Stimulated activated CD8-positive, alpha-beta memory T cell treated with anti-CD3 and anti-CD28 coated beads, Interleukin-7, amount 100 ng/mL, for 24 hours (primary cell): ENCODE measurements at places on chromosomes 1 and 21.

DNA sequence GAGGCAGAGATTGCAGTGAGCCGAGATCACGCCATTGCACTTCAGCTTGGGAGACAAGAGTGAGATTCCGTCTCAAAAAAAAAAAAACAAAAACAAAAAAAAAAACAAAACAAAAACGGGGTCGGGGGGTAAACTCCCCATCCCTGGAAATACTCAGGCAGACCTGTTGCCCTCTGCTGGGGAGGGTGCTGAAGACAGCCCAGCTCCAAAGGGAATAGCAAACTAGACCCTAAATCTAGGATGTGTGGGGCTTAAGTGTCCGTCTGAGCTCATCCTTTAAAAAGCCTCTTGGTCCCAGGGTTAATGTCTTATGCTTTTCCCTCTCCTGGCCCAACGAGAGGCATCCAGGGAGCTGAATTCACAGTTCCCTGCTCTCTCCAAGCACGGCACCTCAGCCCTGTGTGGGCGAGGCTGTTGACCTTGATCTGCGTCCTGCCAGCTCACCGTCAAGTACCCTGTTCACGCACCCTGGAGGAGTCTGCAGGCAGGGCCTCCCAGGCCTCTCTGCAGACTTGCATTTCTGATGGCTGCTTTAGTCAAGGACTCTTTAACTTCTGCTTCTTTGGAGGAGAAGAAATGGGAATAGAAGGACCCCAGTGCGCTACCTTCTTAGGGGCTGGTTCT, 22.3 kb downstream of the KCND3 start:
- no peak for DNase-seq

GRCh38 chr1:100893718-100894117, 924 bp downstream of the EXTL2 start:
- no peak for DNase-seq

GRCh38 chr1:66925558-66925910, 744 bp downstream of the MIER1 start:
- DNase-seq: no peak

DNA sequence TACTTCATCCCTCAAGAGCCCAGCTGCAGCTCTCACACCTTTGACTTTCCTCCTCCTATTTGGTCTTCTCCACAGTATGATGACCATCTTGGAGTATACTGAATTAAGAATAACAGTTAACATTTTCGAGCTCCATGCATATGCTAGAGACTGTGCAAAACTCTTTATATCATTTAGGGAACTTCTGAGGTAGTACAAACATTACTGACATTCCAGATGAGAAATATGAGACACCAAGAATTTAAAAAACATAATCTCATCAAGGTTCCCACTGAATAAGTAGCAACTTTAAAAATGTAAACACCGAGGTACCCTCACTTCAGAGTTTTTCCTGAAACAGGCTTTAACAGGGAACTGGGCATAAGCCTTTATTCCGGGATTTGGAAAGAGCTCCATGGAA, 22.7 kb downstream of the FMO3 start:
- no peak for DNase-seq

- no peak for DNase-seq
Measured at GRCh38 chr1:51342591-51343206, 12.3 kb upstream of the TTC39A start.

DNA sequence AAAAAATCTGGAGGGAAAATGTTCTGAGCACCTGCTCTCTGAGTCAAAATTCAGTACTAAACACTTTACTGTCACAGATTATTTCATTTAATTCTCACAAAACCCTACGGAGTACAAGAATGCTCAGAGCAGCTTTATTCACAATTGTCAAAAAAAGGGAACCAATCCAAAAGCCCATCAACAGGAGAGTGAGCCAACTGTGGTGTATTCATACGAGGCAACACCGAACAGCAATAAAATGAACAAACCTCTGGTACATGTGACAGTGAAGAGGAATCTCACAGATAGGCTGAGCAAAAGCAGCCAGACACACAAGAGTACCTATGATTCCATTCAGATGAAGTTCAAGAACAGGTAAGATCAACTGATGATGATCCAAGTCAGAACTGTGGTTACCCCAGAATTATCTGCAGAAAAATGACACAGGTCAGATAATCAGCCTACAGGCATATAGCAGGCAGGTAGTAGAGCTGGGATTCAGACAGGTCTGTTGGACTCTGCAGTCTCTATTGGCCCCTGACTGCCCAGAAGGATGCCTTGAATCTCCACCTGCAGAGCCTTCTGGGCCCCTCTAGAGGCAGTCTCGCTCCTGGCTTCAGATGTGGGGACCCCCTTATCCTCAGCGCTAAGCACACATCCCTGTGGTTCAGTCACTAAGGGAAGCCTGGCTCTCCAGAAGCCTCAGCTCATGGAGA, 19.2 kb downstream of the SLC9A1 start:
- no peak for DNase-seq

GRCh38 chr1:169974067-169974466, 80.4 kb upstream of the SCYL3 start:
- no peak for DNase-seq

DNA sequence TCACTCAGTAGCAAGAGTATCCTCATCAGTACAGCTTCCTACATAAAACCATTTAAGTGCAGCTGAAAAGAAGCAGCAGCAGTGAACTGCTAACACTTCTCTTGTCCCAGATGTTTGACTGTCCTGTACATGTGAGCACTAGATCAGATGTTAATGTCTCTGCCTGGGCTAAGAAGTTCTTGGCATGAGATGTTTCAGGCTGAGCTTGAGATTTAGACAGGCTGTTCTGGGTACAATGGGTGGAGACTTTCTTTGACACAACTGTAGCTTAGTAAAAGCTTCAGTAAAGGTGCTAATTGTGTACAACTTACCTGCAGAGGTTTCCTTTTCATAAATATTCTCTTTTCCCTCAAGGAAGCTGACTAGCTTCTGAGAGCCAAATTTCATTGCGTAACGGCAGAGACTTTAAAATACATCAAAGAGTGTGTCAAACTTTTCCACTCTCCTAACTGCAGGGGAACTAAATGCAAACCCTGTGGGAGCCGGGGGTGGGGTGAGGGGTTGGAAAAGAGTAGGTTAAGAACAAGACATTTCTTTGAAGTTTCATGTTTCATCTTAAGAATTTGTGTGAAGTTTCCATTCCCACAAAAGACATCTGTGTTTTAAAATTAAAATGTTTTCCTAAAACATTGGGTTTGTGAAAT, 82.1 kb upstream of the CCDC190 start:
- no peak for DNase-seq

DNA sequence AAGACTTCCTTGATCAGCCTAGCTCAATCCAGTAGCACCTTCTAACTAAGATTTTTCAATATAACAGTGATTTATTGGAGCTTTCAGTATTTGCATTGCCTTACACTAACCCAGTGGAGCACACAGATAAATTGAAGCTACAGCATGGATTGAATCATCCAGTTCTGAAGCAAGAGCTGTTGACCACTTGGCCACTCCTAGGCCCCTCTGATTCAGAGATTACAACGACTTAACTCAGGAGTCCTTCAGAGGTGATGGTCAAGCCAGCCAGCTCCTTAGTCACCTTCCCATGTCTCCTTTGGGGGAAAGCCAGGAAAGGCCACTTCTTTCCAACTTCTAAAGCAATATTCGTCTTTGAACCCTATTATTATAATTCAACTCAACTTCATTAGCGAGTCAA, 151.8 kb downstream of the TENT5C start:
- no peak for DNase-seq

- no peak for DNase-seq
Measured at GRCh38 chr1:75265792-75266191, 131.6 kb downstream of the LHX8 start.
